ENCODE measurements at places on chromosomes 11 and 22. TPM values are rescaled to one million over a fixed set of nuclear protein-coding genes. Genes with fewer than 3 reads are reported as not detected.

GRCh38 chr11:104246590-104246989 is 82.6 kb upstream of the PDGFD start:
- DNase-seq, result no peak

DNA sequence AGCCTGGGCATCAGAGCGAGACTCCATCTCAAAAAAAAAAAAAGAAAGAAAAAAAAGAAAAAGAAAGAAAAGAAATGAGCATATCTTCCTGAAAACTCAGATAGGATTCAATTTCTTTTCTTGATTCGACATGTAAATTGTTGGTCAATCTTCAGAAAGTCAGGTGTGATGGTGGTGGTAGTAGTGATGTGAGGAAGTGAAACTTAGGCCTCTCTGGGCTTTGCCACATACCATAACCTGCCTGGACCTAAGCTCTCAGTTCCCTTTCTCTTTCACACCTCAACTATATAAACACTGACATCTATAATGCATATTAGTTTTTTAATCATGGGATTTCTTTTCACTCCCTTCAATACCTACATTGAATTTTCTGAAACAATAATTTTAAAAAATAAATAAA is 98.0 kb upstream of the TBCEL start:
- DNase-seq, result no peak

DNA sequence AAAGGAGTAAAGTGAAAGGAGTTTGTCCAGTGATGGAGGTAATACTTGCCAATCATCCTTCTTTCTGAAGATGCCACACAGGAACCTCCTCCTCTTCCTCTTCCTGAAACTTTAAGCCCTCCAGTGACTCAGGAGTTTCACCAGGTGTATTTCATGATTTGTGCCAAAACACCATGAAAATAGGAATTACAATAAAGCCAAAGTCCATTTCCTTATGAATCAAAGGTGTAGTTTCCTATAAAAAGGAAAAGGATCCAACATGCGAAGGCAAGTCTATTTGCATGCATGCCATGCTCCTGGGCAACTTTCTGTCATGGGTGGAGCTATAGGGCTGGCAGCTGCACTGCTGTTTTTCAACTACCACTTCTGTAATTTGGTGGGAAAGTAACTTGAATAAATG is 9.8 kb upstream of the POU2AF1 start:
- DNase-seq, result no peak

GRCh38 chr22:49950396-49950994 is 10.1 kb upstream of the PIM3 start:
- DNase-seq, result no peak

GRCh38 chr11:113906038-113906437 is 1.4 kb downstream of the HTR3B start:
- no peak for DNase-seq

GRCh38 chr11:62774407-62774806 is 3.2 kb downstream of the TAF6L start:
- no peak for DNase-seq

DNA sequence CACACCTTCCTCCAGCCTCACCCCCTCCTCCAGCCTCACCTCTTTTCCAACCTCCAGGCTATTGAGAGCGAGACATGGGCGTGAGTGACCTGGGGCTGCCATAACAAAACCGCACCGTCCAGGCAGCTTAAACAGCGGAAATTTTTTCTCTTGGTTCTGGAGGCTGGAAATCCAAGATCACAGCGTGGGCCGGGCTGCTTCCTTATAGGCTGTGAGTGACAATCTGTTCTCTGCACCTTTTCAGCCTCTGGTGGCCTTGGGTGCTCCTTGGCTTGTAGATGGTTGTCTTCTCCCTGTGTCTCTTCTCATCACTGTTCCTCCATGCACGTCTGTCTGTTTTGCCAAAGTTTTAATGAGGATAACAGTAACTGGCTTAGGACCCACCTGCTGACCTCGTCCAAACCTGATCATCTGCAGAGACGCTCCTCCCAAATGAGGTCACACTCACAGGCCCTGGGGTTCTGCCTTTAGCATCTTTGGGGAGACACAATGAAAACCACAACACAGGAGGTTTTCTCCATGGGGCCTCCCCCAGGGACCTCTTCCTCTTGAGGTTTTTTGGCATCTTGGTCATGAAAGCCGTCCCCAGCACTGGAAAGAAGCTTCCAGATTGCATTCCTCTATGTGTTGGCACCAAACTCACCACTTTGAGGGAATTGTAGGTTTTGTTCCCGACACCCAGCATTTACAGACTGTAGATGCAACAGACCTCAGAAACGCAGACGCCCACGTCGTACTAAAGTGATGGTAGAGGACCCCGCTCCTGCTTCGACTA is 878.1 kb downstream of the BRD1 start:
- DNase-seq, result no peak

DNA sequence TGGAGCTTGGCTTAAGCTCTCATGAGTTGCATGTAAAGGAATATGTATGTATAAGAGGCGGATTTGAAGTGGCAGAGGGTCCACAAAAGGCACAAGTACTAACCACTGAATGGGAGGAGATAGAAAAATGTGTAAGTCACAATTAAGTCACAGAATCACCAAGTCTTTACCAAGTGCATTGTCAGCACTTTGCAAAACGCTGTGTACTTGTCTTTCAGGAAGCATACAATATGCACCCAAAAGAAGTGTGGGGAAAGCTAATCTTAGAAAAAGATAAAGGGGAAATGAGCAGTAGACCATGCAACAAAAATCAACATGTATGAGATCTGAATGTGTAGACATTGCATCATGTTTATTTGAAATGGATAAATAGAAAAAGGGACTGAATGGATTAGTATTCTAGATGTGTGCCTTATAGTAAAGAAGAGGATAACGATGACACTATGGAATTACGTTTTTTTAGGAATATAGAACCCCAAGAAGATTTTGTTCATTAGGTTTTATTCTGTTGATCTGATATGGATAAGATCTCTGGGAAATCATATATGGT is 4.5 kb downstream of the CNTF start:
- no peak for DNase-seq

GRCh38 chr22:36247955-36248354 is 5.0 kb upstream of the APOL1 start:
- no peak for DNase-seq

OR6X1 gene
- not detected for total RNA-seq

ADAMTS15 gene
- total RNA-seq, result 1.1 TPM

TH gene
- total RNA-seq, result not detected
